CD8-positive, alpha-beta T cell (primary cell): ENCODE measurements at places on chromosomes 6 and 20.
A peak's percentile ranks its signal among the peaks of the same experiment; 100 is the strongest.

GRCh38 chr6:169252505-169253189, 999 bp downstream of the THBS2 start:
- no peak for DNase-seq

DNA sequence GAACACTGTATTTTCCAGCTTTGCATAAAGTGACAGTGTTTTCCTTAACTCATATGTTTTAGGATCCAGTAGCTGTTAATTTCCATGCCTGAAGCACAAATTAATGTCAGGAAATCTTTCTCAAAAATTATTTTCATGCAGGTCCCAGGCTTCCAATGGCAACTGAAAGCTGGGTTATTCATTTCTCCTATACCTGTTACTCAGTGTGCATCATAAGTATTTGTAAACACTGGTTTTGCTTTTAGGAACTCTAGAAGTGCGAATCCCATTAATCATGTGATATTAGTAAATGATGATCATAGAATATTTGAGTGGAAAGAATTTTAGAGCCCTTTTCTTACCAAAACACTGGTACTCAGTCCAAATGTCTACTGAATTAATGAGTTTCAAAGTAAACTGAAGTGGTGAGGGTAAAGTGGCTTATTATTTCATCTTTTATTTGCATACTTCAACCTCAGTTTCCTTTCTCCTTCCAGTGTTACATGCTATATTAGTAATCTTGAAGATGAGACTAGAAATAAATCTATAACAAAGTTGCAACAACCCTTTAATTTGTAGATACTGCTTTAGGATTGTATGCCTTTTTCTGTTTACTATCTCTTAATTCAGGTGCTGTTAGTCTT, 124.0 kb downstream of the ZFAND3 start:
- DNase-seq, result no peak

- DNase-seq, result no peak
Observed at GRCh38 chr6:24584382-24584720, 61.6 kb downstream of the KIAA0319 start.

GRCh38 chr6:37038292-37039198, 33.1 kb downstream of the FGD2 start:
- no peak for DNase-seq

GRCh38 chr6:31096656-31097055, 15.7 kb downstream of the C6orf15 start:
- DNase-seq, result no peak

GRCh38 chr6:135182071-135183001, 1.2 kb downstream of the MYB start:
- DNase-seq, result peak; percentile 3

GRCh38 chr6:89244241-89244985, 27.3 kb upstream of the GABRR1 start:
- DNase-seq, result no peak

GRCh38 chr6:15421945-15422733, 176.3 kb downstream of the JARID2 start:
- DNase-seq, result no peak

- DNase-seq, result no peak
Observed at GRCh38 chr6:11356404-11357155, 124.1 kb upstream of the NEDD9 start.

DNA sequence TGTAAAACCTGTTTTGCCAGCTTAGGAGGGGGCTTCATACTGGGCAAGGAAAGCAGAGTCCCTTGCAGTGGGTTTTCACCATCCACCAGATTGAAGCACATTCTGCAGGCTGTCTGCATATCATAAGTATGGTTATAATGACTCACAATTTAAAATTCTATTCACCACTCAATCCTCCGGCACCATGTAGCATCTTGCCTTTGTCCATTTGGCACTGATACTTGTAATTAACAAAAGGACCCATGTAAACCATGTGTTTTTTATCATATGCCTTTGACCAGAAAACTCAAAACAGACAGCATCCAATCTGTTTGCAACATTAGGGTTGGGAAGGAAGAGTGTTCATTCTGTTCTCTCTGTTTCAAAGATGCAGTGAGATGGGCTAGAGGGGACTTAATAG, 3.0 kb downstream of the CD83 start:
- no peak for DNase-seq

- DNase-seq, result no peak
Observed at GRCh38 chr6:18415207-18415606, 28.1 kb downstream of the RNF144B start.

- no peak for DNase-seq
Observed at GRCh38 chr20:688809-689212, 13.2 kb upstream of the SCRT2 start.

- no peak for DNase-seq
Observed at GRCh38 chr6:15036690-15037245, 209.1 kb upstream of the JARID2 start.

DNA sequence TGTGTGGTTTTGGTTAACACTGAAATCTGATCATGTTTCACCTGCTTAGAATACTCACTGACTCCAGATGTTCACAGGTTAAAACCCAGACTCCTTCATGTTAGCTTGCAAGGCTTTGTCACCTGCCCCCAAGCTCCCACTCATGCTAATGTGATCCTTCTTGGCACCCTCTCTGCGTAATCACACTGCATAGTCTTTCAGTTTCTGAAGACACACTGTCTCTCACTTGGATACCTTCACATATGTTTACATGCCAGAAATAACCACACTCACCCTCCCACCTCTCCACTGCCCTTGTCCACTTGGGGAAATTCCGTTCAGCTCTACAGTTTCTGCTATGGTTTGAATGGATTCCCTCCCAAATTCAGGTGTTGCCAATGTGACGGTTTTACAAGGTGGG, 234.7 kb upstream of the SASH1 start:
- no peak for DNase-seq

- no peak for DNase-seq
Observed at GRCh38 chr6:5439749-5440148, 178.4 kb downstream of the FARS2 start.

DNA sequence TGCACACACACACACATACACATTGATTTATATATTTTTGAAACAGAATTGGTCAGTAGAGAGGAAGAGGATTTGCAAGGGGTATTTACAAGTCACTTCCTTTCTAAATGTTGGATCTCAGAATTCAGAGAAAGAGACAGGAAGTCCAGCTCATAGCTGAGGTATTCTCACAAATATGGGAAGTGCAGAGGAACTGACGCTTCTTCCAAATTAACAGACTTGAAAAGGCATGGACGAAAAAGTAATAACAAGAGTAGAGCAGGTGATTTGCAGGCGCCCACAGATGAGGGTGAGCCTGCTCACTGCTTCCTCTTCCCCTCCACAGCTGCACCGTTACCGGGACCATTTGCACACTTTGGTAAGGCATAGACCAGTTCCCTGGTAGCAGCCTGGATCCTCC, 246.4 kb downstream of the PHACTR1 start:
- no peak for DNase-seq

- no peak for DNase-seq
Observed at GRCh38 chr6:7171733-7172132, 64.0 kb downstream of the RREB1 start.

GRCh38 chr6:98920904-98921431, 26.8 kb downstream of the FBXL4 start:
- DNase-seq, result no peak

DNA sequence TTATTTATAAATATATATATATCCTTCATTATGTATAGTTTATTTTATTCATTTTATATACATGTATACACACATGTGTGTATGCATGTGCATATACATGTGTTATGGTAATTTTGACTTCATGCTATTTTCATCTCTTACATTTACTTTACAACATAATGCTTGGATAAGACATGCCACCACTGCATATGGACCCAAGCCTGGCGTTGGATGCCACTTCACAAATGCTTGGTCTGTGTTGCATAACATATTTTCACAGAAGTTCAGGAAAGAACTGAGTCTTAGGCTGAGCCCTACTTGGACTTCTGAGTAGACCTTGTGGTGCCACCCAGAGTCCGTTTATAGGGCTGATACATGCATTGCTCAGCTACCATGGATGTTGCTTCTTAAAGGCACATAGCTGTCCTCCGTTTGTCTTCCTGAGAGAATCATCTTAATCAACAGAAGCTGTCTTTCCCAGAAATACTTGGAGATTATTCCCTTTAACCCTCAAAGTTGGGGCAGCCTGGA, 337.8 kb downstream of the BTBD3 start:
- DNase-seq, result no peak

DNA sequence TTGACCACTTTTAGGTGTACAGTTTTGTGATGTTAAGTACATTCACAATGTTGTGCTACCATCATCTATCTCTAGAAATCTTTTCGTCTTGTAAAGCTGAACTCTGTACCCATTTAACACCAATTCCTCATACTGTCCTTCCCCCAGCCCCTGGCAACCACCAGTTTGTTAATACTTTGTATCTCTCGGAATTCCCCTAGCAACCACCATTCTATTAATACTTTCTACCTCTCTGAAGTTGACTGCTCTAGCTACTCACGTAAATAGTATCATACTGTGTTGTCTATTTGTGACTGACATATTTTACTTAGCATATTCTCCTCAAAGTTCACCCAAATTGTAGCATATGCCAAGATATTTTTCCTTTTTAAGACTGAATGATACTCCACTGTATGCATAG, 82.3 kb upstream of the CLDN20 start:
- no peak for DNase-seq

DNA sequence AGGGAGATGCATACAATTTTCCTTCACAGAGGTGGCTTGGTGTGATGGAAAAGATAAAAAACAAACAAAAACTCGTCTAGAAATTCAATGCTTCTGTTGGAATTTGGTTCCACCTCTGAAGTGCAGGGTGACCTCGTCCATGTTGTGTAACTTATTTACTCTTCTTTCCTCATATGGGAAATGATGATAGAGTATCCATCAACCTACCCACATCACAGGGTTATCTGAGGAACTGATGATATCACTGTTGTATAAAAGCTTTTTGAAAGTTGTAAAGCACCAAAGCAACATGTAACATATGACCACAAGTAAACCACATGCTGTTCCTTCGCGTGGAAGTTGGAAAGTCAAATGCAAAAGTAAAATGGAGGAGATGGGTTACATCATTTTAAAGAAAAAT, 212.0 kb upstream of the SGK1 start:
- no peak for DNase-seq
